ENCODE measurements at places on chromosomes 5 and 9. TPM values are rescaled to one million over a fixed set of nuclear protein-coding genes. Genes with fewer than 3 reads are reported as not detected.

CDH6 gene
- 80.8 TPM for polyA plus RNA-seq

SOX30 gene
- polyA plus RNA-seq, result 0.33 TPM

HAVCR2 gene
- 4.5 TPM for polyA plus RNA-seq

SLCO6A1 gene
- polyA plus RNA-seq, result not detected

SOHLH1 gene
- polyA plus RNA-seq, result not detected

PCDHGA6 gene
- polyA plus RNA-seq, result 8.0 TPM

AGXT2 gene
- 74.1 TPM for polyA plus RNA-seq

ZNF883 gene
- 11.2 TPM for polyA plus RNA-seq

SIT1 gene
- 0.28 TPM for polyA plus RNA-seq

FBP2 gene
- polyA plus RNA-seq, result not detected

LRRC70 gene
- polyA plus RNA-seq, result 4.9 TPM

ANXA2R gene
- 1.4 TPM for polyA plus RNA-seq

NMUR2 gene
- polyA plus RNA-seq, result 0.19 TPM

PPP3R2 gene
- not detected for polyA plus RNA-seq

SMIM33 gene
- not detected for polyA plus RNA-seq

LHX2 gene
- 0.23 TPM for polyA plus RNA-seq

STK32A gene
- 16.2 TPM for polyA plus RNA-seq

FGF10 gene
- polyA plus RNA-seq, result 9.2 TPM

WDR41 gene
- 52.8 TPM for polyA plus RNA-seq

ANKH gene
- polyA plus RNA-seq, result 9.6 TPM

PGM5 gene
- polyA plus RNA-seq, result 41.7 TPM

All from renal cortex interstitium (tissue), 15 donors.